Hematopoietic multipotent progenitor cell treated with erythropoietin and hydrocortisone succinate and interleukin-3 and kit ligand, for 8 days (in vitro differentiated cells): ENCODE measurements at places on chromosomes 13 and 19.

GRCh38 chr19:49894011-49894664 lies 2.5 kb downstream of the IL4I1 start:
- DNase-seq, result no peak

- no peak for DNase-seq
Observed at GRCh38 chr13:112976526-112976925, 7.5 kb downstream of the MCF2L start.

DNA sequence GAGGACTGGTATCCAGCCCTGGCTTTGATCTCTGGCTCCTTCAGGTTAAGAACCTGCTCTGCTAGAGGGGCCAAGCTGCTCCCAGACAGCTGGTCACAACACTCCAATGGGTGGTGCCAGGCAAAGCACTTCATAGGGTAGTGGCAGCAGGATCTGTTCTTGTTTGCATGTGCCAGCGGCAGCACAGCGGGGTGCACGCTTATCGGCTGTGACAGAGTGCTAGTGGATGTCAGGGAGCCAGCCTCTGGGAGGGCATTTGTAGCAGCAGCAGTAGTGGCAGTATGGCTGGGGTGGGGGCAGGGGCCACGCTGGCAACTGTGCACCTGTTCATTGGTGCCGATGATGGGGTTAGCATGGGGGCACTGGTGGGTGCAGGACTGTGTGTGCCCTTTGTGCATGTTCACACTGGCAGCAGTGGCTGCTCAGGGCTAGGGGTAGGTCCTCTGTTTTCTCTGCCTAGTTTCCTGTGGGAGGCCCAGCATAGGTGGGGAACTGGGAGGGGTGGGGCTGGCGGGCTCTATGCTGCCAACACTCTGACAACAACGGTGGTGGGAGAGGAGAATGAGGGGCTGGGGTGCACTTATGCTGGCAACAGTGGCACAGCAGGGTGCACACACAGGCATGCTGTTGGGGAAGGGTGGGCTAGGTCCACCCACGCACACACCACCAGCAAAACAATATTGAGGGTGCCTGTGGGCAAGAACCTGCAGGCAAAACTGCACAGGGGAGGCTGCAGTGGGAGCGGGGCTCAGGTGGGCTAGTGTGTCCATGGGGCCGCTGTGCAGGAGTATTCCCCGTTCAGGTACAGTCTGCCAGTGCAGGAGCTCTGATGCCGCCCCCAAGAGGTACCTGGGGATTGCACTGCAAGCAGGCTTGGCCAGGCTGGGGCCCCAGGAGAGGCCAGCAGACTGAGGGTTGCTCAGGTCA lies 19.3 kb downstream of the AP1M1 start:
- no peak for DNase-seq

- DNase-seq, result no peak
Observed at GRCh38 chr13:42497798-42498197, 76.2 kb upstream of the TNFSF11 start.

DNA sequence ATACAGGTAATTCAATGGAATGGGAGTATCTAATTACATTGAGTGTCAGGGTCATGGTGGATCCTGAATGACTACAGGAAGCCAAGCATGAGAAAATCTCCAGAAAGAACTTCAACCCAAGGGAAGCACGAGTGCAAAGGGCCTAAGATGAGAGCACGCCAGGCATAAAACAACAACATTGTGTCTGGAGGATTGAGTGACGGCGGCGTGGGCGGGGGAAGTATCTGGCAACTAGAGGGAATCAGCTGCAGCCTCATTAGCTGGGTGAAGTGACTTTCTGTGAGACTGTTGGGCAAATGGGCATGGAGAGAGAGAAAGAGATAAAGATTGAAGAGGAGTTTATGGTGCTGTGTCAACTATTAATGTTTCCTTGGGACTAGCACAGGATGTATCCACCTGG lies 194.3 kb downstream of the GPC6 start:
- DNase-seq, result no peak

GRCh38 chr13:32503727-32504126 lies 34.9 kb downstream of the N4BP2L2 start:
- no peak for DNase-seq

DNA sequence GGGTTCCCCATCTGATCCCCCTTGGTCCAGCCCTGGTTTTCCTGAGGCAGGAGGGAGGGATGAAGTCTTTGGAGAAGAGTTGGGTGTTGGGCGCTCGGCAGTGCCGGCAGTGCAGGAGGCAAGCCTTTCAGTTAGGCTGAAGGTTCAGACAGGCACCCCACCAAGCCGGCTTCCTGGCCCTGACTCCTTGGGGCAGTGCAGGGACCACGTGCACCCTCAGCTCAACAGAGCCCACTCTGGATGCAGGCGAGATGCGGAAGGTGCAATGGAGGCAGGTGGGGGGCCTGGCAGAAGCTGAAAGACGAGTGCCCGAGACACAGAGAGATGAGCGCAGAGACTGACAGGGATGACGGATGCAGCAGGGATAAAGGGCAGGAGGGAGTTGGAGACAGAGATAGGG lies 11.1 kb downstream of the MAMSTR start:
- no peak for DNase-seq

- peak; percentile 70 for DNase-seq
Observed at GRCh38 chr19:11204943-11205349, 7.6 kb upstream of the KANK2 start.

DNA sequence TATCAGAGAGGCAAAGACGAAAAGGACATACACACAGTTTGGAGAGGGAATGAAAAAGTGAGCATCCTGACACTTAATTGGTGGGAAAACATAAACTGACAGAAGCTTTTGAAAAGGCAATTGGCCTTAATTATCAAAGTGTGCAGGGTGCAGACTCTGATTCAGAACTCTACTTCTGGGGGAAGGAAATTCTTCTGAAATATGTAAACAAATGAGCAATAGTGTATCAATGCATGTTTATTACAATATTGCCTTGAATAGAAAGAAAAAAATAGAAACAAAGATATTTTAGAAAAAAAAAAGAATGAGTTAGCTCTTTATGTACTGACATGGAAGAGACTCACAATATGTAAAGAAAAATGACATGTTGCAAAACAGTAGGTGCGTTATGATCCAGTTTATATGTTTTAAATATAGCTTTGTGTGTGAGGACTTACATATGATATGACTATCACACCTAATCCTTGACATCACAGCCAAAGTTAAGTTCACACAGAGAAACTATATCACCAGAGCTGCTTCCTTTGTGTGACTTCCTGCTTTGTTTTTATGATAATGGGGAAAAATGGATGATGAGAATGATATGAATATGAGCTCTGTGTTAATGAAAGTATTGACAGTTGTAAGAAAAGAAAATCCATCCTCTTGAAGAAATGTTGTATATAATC lies 182.4 kb downstream of the KCTD12 start:
- no peak for DNase-seq

GRCh38 chr19:16807549-16808284 lies 21.5 kb upstream of the SIN3B start:
- DNase-seq, result no peak

- DNase-seq, result no peak
Observed at GRCh38 chr19:18351544-18351943, 11.1 kb downstream of the PGPEP1 start.

- no peak for DNase-seq
Observed at GRCh38 chr13:89212186-89212585, 1541.0 kb downstream of the SLITRK5 start.

DNA sequence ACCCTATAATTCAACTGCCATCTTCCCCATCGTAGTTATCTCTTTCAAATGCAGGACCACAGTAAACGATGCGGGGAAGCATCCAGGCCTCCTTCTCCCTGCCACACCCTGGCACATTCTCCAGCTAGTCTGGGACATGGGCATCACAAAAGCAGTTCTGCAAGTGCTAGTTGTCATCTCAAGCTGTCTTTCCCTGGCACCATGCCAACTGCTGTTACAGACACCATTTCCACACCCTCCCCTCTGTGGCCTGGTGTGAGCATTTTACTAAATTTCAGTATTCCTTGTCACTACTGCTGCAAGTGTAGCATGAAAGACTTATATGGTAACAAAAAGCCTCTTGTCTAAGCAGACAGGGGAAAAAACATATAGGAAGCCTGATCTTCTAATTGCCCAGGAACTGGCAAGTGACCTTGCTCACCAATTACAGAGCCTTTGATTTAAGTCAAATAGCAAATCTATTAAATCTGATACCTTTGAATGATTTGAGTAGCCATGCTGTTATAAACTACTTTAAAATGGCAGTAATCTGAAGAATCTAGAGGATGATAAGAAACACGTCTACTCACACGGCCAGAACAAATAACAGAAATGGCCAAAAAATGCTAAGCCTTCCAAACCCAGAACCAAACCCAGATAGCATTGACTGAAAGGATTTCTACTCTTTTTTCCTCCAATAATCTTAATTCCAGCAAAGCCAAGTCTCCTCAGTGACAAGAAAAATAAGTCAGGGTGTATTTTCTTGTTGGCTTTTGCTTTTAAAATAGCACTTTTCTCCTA lies 179.0 kb downstream of the NUFIP1 start:
- peak; percentile 67 for DNase-seq

DNA sequence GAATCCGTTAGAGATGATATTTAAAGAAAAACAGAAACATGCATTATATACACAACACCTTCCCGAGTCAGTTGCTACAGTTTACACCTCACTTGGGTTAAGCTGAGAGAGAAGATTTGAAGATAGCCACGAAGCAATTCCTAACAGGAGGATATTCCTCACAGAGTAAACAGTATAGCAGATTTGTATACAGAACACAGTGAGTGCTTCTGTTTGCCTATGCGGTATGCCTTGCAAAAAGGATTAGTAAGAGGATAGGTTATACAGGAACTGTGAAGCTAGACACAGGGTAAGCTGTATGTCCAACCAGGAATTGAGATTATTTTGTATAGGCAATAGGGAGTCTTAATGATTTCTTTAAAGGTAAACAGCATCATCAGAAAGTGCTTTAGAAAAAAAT lies 471.8 kb downstream of the LIG4 start:
- DNase-seq, result no peak

DNA sequence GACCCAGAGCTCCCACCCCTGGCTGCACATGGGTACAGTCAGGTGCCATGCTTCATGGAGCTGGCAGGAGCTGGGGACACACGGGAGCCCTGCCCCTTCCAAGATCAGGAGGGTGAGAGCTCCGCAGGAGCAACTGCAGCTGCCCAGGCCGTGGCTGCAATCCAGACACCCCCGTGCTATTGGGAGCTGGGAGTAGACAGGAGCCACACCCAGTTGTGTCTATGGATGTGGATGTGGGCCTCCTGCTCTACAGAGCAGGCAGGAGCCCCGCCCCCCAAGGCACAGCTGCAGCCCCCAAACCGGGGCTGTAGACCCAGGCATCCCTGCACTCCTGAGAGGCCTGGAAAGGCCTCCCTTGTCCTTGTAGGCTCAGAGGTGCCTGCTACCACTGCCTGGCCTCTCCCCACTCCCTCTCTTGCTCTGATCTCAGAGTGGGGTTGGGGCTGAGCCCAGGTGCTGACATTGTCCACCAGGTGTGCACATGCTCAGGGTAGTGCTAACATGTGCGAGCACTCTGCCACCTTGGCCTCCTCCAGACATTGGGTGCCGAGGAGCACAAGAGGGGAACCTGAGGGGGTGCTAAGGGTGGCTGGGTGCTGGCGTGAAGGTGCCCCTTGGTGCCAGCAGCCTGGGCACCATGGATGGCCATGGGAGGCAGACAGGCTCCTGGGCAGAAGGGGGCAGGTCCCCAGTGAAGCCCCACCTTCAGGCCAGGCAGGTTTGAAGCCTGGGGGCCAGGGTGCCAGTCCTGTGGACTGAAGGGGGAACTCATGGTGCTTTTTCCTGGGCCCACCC lies 8.0 kb upstream of the BAX start:
- no peak for DNase-seq
